Activated T-cell treated with anti-CD3 and anti-CD28 coated beads, Interleukin-2, amount 50 U/mL, for 4 hours (primary cell): ENCODE measurements at places on chromosomes 1 and 21. TPM values are rescaled to one million over a fixed set of nuclear protein-coding genes. Genes with fewer than 3 reads are reported as not detected.

The CDC42BPA gene
- total RNA-seq: 0.52 TPM

The FAM72B gene
- 2.5 TPM for total RNA-seq

The GPR89A gene
- total RNA-seq: 24.1 TPM

DNA sequence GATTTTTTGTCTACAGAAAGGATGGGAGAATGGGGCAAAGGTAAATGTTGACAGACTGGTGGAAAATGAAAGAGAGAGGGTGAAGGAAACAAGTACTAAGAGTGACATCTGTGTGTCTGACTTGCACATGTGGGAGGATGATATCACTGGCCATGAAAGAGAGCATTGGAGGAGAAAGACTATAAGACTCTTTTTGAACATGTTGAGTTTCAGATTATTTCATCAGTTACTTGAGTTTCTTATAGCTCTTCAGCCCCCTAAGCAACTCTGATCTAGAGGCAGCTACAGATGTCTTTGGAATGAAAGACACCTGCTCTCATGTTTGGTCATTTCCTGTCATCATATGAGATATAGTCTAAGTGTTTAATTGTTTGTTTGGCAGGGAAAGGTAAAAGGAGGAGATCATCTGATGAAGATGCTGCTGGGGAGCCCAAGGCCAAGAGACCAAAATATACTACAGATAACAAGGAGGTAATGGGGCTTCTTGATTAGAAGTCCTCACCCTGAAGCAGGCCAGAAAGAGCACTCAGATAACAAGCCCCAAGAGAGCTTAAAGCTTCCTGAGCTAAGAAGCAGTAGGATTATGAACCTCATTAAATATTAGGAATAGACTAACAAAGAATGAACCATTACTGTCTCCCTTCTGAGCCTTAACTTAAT lies 4.5 kb downstream of the POLR3C start:
- no peak for DNase-seq

DNA sequence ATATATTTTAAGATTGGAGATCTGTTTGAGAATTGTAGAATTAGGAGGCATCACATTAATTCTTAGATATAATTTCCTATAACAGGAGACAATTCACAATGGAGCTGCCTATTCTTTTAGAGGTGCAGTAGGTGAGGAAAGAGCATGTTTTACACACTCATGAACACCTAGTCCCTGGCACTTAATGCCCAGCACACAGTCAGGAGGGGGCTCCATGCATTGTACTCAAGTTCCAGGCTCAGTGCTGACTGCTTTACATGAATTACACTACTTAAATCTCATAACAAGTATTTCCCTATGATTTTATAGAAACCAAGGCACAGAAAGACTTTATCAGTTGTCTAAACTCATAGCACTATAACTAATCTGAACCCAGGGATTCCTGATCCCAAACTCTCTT lies 360 bp upstream of the GBP3 start:
- no peak for DNase-seq

DNA sequence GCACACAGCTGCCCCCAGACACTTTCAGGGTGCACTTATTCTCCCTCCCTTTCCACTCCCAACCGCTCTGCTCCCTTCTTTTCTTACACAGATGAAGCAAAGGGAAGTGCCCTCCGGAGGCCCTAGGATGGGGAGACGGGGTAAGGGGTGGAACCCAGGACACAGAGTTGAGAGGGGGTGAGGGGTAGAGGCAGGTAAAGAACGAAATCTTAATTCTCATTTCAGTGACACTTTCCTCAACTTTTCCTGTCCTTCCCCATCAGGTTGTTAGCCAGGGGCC lies 12.8 kb downstream of the PLEKHO1 start:
- no peak for DNase-seq

GRCh38 chr1:181179987-181180365 lies 91.5 kb downstream of the IER5 start:
- peak; percentile 22 for DNase-seq

DNA sequence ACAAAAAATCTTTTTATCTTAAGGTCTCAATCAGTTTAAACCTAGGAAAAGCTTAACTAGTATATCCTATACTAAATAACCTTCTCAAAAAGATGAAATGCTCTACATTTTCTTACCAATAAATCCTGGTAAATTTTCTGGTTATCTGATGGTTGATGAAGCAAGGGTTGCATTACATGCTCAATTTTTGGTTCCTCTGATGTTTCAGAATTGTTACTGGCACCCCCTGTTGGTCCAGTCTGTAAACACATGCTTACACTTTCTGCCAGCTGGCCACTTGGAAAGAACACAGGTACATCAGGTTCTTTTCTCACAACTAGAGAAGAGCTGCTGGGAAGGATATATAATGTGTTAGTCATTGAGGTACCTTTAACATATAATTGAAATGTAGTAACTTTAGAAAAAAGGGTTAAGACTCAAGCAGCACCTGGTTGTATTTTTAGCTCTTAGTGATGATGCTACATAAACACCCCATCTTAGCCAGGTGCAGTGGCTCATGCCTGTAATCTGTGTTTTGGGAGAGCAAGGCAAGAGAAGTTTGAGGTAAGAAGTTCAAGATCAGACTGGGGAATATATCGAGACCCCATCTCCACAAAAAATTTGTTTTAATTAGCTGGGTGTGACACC lies 30.9 kb upstream of the TAL1 start:
- peak; percentile 11 for DNase-seq

DNA sequence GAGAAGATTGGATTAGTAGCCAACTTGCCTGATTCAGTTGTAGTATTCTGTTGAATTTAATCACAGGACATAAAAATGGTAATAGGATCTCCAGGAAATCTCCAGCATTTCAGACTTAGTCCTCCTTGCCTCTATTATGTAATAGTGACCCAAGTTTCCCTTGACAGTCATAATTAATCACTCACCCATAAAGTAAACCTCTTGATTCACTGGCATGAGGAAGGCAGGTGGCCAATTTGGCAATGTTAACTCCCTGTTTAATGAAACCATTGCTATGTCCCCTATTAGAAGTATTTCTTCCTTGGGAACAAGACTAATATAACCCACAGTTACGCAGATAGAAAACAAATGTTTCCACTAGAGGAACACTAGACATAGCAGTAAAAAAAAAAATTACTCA lies 604.8 kb upstream of the CXADR start:
- DNase-seq: no peak

GRCh38 chr1:150596095-150596892 lies 16.9 kb upstream of the MCL1 start:
- no peak for DNase-seq

- DNase-seq: no peak
Measured at GRCh38 chr1:40782371-40782956, 1.1 kb upstream of the KCNQ4 start.

DNA sequence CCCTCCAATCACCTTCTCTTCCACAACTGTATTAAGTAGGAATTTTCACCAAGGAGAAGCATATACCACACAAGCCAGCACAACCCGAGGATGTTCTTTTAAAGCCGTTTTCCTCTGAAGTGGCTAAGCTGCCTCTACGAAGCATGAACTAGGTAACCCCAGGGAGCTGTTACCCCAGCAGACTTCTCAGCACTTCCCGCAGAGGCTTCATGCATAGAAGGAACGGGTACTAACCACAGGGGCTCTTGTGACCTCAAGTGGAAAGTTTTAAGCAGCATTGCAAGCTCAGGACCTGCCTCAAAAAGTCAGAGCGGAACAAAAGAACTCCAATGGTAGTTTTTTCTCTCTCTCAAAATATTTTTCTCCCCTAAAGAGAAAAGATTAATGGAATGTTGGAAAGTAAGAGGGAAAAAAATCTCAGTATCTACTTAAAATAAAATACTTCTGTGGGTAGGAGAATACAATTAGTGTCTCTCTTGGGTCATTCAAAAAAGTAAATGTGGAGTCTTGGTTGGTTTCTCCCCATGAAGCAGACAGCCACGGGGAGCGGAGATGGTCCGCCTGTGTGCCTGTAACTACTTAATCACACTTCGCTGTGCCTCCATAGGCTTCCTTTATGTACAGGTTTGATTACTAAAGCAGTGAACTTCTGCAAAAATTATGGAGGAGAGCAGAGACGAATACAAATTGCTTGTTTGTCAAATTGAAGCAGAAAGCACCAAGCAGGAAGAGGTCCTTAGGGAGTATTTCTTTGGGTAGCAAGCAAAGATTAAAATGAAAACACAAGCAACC lies 40.9 kb downstream of the STX6 start:
- DNase-seq: peak; percentile 43

DNA sequence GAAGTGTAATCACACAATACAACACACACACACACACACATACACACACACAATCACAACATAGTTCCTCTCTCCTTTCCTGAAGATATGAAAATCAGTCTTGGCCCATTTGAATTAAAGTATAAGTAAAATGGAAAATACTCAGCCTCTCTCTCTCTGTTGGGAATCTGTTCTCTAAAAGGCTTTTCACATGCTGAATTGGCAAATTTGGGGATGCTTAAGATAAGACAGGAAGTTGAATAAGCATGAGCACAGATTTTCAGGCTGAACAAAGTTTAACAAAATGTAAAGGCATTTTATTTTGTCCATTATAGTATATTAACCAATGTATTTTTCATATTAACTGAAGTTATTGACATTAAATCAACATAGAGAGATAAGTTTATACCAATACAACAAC lies 23.7 kb upstream of the FMO2 start:
- DNase-seq: no peak

DNA sequence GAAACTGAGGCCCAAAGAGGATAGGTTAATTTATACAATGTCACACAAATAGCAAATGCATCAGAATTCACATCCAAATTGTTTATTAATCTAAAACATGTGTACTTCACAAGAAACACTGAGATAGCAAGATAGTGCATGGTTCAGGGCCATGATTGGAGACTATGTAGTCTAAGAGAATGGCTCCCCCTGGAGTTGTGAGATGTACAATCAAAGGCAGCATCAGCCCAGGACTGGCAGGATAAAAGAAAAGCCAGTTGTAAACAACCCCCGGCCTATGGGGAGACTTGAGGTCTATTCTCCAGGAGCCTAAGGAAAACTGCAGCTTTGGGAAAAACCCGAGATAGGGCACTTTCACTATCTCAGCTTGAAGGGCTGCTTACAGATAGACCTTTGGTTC lies 511.0 kb downstream of the OMA1 start:
- DNase-seq: no peak

- no peak for DNase-seq
Measured at GRCh38 chr1:97901017-97901658, 19.7 kb downstream of the DPYD start.

- DNase-seq: no peak
Measured at GRCh38 chr21:29466532-29466931, 167.8 kb downstream of the BACH1 start.

GRCh38 chr1:170284512-170284911 lies 138.8 kb downstream of the NTMT2 start:
- DNase-seq: no peak

- no peak for DNase-seq
Measured at GRCh38 chr21:15197696-15198095, 132.9 kb upstream of the NRIP1 start.

DNA sequence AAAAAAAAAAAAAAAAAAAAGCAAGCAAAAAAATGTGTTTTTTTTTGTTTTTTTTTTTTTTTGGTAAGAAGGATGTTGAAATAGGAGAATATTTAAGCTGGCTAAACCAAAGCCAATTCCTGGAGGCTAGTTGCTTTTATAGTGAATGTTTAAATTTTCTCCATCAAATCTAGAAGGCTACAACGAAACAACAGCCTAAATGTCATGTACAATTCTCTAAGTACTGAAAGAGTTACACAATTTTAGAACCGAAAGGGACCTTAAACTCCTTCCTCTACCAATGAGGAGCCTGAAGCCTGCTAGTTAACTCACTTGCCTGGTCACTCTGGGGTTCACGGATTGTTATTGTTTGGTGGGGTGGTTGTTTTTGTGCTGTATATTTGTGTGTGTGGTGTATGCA lies 3.5 kb downstream of the WLS start:
- DNase-seq: no peak

DNA sequence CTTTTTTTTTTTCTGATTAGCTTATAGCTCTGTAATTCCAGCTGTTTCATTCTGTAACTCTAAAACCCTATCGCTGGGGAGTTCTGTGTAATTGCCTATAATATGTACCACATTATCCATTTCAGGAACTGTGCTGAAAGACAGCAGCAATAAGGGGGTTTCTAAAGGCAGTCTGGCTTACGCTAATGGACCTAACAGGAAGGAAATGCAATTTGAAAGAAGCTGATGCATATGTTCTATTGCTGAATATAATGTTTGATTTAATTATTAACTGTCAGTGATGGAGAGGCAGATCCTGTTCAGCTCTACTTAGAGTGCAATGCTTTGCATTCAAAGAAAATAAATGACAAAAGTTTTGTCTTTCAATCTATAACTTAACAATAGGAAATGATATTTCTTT lies 209.4 kb upstream of the SNX7 start:
- DNase-seq: no peak

GRCh38 chr1:234707641-234708040 lies 97.7 kb upstream of the IRF2BP2 start:
- no peak for DNase-seq

DNA sequence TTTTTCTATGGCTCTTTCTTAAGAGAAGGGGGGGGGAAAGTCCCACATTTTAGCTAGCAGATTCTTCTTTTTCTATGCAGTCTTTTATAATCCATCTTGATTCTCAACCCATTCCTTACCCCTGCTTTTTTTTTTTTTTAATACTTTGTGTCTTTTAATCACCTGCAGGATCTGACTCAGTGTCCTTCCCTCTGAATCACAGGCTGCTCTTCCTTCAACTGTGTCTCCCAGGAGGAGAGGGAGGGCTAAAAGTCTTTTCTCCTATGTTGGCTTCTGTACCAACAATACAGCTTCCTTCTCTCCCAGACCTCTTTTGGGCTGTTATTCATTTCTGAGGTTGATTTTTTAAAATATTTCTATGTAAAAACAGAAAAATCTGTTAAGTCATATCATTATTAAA lies 686.2 kb downstream of the ADGRL2 start:
- DNase-seq: no peak

GRCh38 chr1:156128308-156128653 lies 13.8 kb downstream of the LMNA start:
- DNase-seq: no peak

- no peak for DNase-seq
Measured at GRCh38 chr1:184910691-184911091, 63.6 kb downstream of the NIBAN1 start.

GRCh38 chr1:8816264-8816663 lies 1.2 kb downstream of the RERE start:
- no peak for DNase-seq
